ENCODE measurements at places on chromosomes 2 and 18.

DNA sequence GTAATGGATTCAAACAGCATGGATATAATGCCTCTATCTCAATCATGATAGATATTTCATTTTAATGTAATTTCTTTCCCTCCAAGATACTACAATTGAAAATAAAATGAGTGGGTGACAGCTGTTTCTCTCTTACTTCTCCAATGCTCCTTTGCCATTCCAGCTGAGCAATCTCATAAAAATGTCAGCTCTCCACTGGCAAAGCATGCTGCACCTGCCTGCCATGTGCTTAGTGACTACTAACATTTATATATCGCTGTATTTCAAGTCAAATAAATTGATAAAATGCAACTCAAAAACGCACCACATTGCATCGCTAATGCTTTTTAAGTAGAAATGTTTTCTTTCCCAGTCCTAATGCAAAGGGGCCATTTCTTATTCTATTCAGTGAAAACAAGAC lies 1093.9 kb downstream of the CBLN2 start:
- H3K4me3 ChIP-seq = no peak overlapping the region
- no peaks in the 10 kb centered on the region for H3K27me3 ChIP-seq
- no peaks in the 10 kb centered on the region for H3K36me3 ChIP-seq
- H3K4me1 ChIP-seq = no peaks in the 10 kb centered on the region
- no peak overlapping the region for H3K27ac ChIP-seq

DNA sequence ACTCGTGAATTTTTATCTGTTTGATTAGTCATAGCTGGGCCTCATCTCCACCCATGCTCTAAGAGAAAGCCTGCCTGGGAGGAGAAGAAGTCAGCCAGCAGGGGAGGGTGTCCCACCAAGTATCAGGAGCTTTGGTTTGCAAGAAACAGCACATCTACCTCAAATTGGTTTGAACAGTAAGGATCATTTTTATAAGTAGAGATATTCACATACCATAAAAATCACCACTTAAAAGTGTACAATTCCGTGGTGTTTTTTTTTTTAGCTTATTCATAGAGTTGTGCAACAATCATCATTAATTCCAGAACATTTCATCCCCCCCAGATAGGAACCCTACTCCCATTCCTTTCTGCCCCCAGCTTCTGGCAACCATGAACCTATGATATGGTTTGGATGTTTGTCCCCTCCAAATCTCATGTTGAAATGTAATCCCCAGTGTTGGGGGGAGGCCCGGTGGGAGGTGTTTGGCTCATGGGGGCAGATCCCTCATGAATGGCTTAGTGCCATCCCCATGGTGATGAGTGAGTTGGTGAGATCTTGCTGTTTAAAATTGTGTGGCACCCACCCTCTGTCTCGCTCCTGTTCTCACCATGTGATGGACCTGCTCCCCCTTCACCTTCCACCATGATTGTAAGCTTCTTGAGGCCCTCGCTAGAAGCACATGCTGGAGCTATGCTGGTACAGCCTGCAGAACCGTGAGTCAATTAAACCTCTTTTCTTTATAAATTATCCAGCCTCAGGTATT lies 36.2 kb upstream of the HS6ST1 start:
- H3K4me1 ChIP-seq = no peaks in the 10 kb centered on the region
- H3K4me3 ChIP-seq = no peak overlapping the region
- DNase-seq = no peak
- no peak overlapping the region for H3K27ac ChIP-seq

DNA sequence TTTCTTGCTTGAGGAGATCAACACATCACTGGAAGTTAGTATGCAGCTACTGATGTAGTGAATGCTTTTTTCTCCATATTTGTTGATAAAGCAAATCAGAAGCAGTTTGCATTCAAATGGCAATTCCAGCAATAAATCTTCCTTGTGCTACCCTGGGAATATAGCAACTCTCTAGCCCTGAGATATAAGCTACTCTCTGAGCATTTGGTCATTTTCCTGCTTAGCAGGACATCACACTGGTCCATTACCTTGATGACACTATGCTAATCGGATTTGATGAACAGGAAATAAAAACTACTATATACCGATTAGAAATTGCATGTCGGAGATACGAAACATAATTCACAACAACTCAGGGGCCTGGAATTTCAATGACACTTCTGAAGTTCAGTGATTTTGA lies 152.7 kb downstream of the CBLN2 start:
- no peaks in the 10 kb centered on the region for H3K27me3 ChIP-seq
- no peaks in the 10 kb centered on the region for H3K4me1 ChIP-seq
- no peak overlapping the region for H3K4me3 ChIP-seq
- no peak overlapping the region for H3K27ac ChIP-seq

DNA sequence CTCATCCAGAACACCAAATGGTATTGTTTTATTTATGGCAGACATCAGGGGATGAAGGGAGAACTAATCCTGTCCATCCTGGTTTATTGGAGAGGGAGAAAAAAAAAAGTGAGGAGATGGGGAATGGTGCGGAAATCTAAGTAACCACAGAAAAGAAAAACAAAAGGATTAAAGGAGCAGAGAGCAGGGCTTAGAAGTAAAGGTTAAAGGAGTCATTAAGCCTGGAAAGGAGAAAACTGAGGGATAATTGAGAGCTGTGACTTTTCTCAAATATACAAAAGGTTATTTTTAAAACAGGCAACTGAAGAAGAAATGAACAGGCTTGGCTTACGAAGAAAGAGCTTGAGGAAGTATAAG lies 127.2 kb upstream of the PPP1CB start:
- no peak for DNase-seq
- no peaks in the 10 kb centered on the region for H3K36me3 ChIP-seq
- peak overlapping the region; percentile 95 for H3K27ac ChIP-seq
- H3K4me3 ChIP-seq = no peak overlapping the region
- no peaks in the 10 kb centered on the region for H3K27me3 ChIP-seq

DNA sequence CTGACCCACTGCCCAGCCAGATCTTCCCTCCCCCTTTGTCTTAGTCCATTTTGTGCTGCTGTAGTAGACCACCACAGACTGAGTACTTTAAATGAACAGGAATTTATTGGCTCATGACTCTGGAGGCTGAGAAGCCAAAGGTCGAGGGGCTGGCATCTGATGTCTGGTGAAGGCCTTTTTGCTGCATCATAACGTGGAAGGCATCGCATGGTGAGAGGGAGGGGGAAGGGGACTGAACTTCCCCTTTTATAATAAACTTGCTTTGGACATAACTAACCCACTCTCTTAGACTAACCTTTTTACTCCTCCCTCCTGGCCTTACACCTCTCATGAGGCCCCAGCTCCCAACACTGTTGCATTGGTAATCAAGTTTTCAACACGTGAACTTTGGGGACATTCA lies 83.8 kb downstream of the MAP4K4 start:
- no peaks in the 10 kb centered on the region for H3K27me3 ChIP-seq
- no peak for DNase-seq
- no peaks in the 10 kb centered on the region for H3K36me3 ChIP-seq
- no peak overlapping the region for H3K27ac ChIP-seq

- H3K4me1 ChIP-seq = no peaks in the 10 kb centered on the region
- peaks cover 2% of the 10 kb centered on the region for H3K36me3 ChIP-seq
- no peaks in the 10 kb centered on the region for H3K27me3 ChIP-seq
- H3K27ac ChIP-seq = no peak overlapping the region
Observed at GRCh38 chr2:29165362-29166241, 50.4 kb downstream of the CLIP4 start.

GRCh38 chr2:178767094-178768060 lies 39.8 kb downstream of the TTN start:
- no peak for DNase-seq
- H3K27me3 ChIP-seq = no peaks in the 10 kb centered on the region
- no peak overlapping the region for H3K4me3 ChIP-seq
- no peak overlapping the region for H3K27ac ChIP-seq
- H3K36me3 ChIP-seq = no peaks in the 10 kb centered on the region

GRCh38 chr18:59263661-59264060 lies 9.6 kb downstream of the RAX start:
- H3K4me3 ChIP-seq = no peak overlapping the region
- no peaks in the 10 kb centered on the region for H3K4me1 ChIP-seq
- H3K27ac ChIP-seq = no peak overlapping the region
- no peak for DNase-seq
- H3K27me3 ChIP-seq = peaks cover 63% of the 10 kb centered on the region

GRCh38 chr2:181025004-181025403 lies 44.6 kb downstream of the UBE2E3 start:
- peaks cover 4% of the 10 kb centered on the region for H3K4me1 ChIP-seq
- H3K4me3 ChIP-seq = no peak overlapping the region
- H3K27me3 ChIP-seq = no peaks in the 10 kb centered on the region
- DNase-seq = peak; percentile 62

Measured in lung (tissue), 17 donors.